ENCODE measurements at places on chromosomes 2 and 18.

GRCh38 chr2:130303169-130303568 lies 39.5 kb upstream of the IMP4 start:
- DNase-seq: no peak

- no peak for DNase-seq
Measured at GRCh38 chr2:26273501-26273900, 28.8 kb downstream of the HADHB start.

DNA sequence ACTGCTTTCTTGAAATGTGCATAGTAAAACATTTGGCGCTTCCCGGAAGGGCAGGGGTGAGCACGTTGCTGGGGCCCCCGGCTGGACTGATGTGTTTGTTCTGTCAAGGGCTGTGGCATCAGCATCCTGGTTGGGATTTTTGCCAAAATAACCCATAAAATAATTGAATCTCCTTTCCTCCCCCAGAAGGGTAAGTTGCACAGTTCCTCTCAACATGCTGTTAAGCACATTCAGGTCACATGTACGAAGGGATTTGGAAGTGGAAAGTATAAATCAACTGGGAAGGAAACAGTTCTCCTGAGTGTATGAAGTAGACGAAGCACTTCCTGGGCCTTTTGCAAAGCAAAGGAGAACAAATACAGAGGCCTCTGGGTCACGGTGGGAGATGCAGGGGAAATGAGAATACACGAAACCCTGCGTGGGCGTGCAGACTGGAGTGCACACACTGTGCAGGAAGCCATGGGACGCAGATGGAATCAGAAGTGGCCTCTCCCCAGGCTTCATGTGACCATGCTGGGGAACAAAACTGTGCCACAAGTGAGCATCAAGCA lies 183.9 kb downstream of the LPIN1 start:
- DNase-seq: no peak

DNA sequence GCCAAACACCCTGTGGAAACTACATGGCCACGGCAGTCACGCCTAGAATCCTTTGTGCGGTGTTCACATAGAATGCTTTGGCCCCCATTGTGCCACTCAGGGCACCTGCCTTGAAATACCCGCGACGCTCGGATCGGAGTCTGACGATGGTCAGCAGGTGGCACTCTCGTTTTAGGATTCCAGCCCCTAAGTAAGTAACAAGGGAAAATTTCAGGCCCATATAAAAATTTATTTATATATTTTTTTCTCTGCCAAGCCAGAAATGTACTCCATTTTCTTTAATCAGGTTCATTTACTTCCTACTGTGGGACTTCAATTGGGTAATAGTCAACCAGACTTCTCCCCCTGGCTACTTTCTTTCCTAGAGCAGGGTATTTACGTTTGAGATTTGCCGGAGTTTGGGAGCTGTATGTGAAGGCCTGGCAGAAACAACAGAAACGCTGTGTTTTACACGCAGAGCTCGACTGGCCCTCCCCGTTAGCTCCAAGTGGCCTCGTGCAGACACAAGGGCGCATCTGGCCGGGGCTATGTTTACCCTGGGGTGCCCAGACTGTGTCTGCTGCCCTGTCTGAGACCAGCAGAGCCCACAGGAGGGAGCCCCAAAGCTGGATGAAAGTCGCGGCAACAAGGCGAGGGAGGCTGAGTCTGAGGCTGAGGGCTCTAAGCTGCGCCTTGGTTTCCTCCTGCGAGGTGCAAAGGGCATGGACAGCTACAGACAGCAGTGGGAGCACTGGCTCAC lies 41.6 kb downstream of the LRRC30 start:
- DNase-seq: no peak

DNA sequence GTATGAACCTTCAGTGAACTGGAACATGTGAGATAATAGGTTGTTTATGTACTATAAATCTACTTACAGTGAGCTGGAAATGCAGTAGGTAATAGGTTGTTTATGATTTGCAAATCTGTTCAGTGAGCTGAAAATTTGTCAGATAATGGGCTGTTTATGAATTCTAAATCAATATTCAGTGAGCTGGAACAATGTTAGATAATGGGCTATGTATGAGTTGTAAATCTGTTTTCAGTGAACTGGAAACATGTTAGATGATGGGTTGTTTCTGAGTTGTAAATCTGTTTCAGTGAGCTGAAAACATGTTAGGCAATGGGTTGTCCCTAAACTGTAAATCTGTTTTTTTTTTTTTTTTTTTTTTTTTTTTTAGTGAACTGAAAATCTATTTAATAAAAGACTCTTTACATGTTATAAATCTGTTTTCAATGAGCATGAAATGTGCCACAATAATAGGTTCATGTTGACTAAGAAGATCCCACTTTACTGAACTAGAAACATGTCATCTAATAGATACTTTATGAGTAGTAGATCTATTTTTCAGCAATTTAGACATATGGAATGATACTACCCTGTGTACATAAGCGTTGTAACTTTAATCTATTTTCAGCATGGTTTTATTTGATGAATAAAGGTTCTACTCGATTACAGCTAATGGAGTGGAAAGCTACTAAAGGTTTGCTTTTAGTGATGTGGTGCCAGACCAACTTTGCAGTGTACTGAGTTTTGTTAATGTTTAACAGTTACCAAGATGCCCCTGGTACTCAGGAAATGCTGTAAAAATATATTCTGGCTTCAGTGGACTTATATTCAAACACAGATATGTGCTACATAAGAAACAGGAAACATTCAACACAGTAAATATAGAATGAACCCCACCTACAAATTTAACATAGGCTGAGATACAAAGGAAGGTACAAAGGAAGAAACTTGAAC lies 1471.8 kb downstream of the LRP1B start:
- DNase-seq: no peak

- DNase-seq: no peak
Measured at GRCh38 chr18:77993188-77993981, 743.7 kb downstream of the GALR1 start.

- DNase-seq: no peak
Measured at GRCh38 chr2:68992933-68993332, 18.5 kb downstream of the GKN1 start.

- DNase-seq: no peak
Measured at GRCh38 chr2:160289126-160289525, 89.1 kb upstream of the ITGB6 start.

GRCh38 chr2:47093626-47094025 lies 61.5 kb downstream of the STPG4 start:
- no peak for DNase-seq

GRCh38 chr18:39453882-39454281 lies 1888.3 kb upstream of the CELF4 start:
- no peak for DNase-seq

DNA sequence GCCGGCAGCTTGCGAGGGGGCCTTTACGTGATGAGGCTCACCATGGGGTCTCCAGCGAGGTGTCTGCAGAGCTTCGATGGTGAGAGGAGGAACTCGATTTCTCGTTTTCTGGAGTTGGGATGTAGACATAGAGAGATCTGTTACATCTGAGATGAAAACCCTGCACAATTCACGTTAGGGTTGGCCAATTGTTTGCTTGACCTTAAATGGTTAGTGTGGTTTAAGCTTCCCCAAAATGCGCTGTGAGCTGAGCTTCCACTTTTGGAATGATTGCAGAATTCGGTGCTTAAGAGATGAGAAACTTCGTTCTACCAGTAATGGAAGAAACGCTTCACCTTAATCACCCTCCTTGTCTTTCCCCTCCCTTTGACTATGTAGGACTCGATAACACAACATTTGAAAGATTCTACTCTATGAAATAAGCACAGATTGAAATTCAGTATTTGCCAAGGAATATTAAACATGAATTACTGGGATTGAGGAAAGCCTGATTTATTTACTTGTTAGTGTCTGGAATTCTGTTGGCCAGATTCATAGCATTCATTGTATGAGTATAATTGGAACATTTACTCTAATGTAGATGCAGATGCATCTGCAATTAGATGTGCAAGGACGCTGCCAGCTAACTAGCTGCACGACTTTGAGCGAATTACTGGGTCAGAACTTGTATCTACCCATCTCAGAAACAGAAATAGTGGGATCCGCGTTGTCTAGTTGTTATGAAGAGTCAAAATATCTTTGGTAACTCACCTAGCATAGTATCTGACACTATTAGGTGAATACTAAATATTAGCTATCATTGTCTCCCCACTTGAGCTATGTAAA lies 1.6 kb upstream of the KLF7 start:
- DNase-seq: no peak

DNA sequence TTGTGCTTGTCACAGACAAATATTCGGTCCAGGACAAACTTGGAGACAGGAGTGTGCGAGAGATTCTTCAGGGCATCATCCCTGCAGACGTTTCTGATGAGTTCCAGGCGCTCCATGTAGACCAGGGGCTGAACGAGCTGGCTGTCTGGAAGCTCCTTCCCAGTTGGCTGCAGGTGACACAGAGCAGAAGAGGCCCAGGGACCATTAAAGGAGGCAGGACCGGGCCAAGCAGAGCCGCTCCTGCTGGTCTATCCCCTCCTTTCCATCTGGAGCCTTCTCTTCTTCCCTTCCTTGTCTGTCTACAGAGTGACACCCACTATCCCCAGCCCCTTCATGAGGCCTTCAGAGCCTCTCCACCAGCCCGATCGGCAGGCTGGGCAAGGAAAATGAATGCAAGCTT lies 19.5 kb downstream of the CHST10 start:
- no peak for DNase-seq

DNA sequence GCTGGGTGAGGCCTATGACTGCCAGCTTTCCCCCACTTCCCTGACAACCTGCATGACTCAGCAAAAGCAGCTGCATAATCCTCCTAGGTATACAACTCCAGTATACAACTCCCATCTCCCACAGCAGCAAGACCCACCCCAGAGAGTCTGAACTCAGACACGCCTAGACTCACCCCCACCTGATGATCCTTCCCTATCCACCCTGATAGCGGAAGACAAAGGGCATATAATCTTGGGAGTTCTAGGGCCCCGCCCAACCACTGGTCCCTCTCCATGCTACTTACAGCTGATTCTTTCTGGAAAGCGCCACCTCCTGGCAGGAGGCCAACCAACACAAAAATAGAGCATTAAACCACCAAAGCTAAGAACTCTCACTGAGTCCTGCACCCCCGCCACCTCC lies 296.5 kb downstream of the DCC start:
- DNase-seq: no peak

DNA sequence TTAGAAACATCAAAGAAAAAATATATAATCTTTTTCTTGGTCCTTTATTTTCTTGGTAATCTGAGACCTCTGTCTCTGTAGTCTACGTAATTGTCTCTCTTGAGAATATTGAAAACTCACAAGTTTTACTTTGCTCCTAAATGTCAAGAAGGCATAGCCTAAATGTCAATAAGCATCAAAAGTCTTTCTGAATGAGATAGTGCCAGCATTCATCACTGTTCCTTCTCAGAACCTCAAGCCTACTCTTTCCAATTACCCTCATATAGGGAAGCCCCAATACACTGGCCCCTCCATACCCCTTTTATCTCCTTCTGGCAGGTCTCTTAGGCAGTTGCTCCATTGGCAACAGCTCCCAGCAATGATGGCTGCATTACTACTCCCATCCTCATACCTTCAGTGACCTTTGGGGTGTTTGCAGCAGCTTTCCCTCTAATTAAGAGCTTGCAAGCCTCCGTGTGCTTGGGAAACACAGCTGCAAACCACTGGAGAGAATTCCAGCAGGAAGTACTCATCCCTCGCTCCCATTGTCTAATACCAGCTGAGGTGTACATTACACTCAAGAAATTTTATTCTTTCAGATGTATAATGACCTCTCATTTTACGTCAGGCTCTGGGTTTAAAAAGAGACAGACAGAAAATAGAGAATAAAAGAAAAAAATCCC lies 95.8 kb downstream of the KYNU start:
- DNase-seq: no peak

- DNase-seq: no peak
Measured at GRCh38 chr18:77668219-77668618, 418.6 kb downstream of the GALR1 start.

GRCh38 chr2:48423376-48423775 lies 106.6 kb upstream of the STON1 start:
- no peak for DNase-seq

- no peak for DNase-seq
Measured at GRCh38 chr2:175842996-175843395, 159.1 kb downstream of the LNPK start.

GRCh38 chr2:72008608-72009007 lies 139.1 kb downstream of the CYP26B1 start:
- DNase-seq: no peak

DNA sequence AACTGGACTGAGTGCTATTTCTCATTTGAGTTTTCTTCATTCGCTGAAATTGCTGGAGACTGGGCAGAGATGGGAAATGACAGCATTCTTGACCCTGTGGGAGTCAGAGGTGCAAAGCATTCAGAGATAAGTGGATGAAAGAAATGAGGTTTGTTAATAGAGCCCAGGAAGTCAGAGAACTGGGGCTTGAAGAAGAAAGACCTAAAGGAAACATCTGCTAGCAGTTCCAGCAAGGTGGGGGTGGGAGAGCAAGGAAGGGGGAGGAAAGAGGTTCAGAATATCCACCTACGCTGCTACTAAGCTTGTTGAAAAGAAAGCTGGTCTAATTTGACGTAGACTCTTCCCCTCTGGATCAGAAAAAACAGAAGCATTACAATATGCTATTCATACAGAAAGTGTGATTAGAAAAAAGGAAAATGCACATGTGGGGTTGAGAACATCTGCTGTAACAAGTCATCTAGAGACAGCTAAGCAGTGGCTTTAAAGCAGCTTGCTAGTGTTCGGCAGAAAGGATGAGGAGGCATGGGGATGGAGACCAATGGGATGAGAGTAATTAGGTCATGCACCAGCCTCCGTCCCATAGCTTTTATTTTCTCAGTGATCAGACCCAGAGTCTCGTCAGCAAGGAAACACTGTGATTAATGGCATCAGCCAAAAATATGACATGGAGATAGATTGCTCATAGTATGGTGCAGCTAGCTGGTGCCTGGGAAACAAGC lies 29.7 kb downstream of the NAB1 start:
- DNase-seq: no peak

GRCh38 chr2:140696449-140696848 lies 1434.4 kb downstream of the LRP1B start:
- no peak for DNase-seq

- DNase-seq: no peak
Measured at GRCh38 chr18:9106800-9107584, 4.5 kb downstream of the NDUFV2 start.

GRCh38 chr2:38191516-38191915 lies 115.6 kb upstream of the CYP1B1 start:
- DNase-seq: no peak

DNA sequence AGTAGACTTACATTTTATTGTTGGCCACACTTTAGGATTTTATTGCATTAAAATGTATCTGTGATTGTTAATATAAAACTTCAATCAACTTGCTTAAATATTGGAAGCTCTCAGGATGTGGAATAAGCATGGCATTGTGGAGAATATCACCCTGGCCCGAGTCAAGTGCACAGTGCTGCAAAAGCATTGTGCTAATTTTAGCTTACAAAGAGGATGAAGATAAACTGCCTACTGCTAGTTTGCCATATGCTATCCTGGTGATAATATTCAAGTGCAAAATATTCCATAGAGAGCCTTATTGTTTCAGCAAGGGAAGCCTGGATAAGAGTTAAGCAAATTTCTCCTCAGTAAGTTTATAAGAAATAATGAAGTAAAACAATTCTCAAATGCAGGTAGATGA lies 54.5 kb downstream of the MEIS1 start:
- no peak for DNase-seq
